ENCODE measurements at places on chromosomes 5 and 9.

DNA sequence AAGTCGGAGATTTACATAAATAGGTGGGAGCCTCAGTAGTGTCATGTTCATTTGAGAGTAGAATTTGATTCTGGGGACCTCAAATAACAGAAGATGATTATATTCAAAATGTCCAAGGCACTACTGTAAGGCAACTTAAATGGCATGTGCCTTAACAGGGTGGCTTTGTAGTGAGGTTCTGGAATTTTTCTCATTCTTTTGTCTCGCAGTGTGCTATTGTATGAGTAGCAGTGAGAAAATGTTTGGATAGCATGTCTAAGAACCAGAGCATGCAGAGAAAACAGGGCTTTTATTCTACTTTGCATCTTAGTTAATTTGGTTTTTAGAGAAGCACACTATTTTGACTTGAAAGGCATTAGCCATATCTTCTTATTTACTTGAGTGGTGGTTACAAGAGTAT, 25.0 kb downstream of the MAST4 start:
- peak; percentile 2 for DNase-seq

DNA sequence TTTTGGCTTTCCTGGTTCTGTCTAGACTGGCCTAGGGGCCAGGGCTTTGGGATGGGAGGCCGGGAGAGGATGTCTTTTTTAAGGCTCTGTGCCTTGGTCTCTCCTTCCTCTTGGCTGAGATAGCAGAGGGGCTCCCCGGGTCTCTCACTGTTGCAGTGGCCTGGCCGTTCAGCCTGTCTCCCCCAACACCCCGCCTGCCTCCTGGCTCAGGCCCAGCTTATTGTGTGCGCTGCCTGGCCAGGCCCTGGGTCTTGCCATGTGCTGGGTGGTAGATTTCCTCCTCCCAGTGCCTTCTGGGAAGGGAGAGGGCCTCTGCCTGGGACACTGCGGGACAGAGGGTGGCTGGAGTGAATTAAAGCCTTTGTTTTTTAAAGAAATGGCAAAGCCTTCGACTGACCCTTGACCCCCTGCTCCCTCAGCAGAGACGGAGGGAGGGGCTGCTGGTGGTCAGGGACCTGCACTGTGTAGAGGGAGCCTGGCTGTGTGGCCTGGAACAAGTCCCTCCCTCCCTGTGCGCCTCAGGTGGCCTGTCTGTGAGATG, 11.1 kb downstream of the FPGS start:
- DNase-seq, result no peak

DNA sequence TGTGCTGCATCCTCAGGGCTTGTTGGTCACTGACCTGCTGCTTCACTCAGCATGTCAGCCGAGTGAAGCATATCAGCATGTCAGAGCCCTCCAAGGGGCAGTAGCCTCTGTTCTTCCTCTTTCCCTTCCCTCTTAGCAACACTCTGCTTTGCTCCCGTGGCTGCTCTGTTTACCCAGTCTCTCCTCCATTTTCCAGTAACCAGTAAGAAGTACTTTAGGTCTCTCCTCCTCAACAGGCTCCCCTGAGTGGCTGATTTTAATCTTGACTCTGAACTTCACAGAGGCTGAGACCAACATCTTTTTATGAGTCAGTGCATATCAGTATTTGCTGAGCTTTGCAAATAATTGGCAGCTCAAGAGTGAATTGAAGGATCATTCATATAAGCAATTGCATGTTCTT, 18.6 kb upstream of the ADRB2 start:
- no peak for DNase-seq

- no peak for DNase-seq
These were observed 73.8 kb downstream of the LHFPL2 start for GRCh38 chr5:78574731-78575161.

DNA sequence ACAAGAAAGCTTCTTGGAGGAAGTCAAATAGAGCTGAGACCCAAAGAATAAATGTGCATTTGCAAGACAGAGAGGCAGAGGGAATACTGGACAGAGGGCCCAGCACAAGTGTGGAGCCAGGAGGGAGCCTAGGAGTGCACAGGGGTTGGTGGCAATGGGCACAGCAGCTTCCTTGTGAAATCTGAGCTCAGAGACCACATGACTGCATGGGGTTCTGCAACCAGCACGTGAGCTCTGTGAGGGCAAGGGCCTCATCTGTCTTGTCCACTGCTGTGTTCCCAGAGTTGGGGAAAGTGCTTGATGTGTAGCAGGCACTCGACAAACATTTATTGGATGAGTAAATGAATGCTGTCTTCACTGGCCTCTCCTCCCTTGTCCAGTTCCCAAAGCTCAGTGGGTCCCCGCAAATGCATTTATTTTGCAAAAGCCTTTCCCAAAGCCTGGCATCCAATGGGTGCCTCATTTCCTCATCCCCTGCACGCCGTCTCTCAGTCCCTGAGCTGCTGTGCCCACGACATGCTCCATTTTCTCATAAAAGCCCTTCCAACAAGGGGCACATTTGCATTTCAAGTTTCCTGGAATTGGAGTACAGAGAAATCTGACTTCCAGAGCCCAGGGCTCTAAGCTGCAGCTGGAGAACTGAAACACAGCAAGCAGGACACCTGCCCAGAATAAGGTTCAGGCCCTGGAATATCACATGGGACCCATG, 58.5 kb downstream of the KCNIP1 start:
- DNase-seq, result no peak

- DNase-seq, result no peak
These were observed 24.7 kb downstream of the STK10 start for GRCh38 chr5:172163346-172163745.

GRCh38 chr5:122009436-122009835, 47.7 kb downstream of the SRFBP1 start:
- no peak for DNase-seq

DNA sequence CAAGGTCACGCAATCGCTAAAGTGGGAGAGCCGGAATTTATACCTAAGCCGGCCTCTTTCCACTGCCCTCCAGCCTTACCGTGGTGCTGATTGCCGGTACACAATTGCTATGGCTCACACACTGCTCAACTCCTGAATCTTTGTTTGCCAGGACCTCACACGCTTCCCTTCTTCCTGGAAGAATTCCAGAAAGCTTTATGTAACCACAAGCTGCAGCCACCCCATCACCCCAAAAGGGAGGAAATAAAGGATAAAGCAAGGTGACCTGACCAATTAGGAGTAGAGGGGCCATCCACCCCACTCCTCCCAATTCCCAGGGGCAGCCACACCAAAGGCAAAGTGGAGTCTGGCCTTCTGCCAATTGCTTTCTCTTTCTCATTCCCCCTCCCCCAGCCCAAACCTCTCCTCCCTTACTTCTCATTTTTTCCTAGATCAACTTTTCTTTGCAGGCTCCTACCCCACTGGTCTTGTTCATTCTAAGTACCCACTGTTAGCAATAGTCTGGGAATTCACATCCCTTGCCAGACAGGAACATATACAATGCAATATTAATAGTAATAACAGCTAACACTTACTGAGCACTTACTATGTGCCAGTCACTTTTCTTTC, 18.0 kb upstream of the CDC23 start:
- peak; percentile 65 for DNase-seq

- DNase-seq, result no peak
These were observed 601.4 kb downstream of the GABRG2 start for GRCh38 chr5:162668926-162669325.

DNA sequence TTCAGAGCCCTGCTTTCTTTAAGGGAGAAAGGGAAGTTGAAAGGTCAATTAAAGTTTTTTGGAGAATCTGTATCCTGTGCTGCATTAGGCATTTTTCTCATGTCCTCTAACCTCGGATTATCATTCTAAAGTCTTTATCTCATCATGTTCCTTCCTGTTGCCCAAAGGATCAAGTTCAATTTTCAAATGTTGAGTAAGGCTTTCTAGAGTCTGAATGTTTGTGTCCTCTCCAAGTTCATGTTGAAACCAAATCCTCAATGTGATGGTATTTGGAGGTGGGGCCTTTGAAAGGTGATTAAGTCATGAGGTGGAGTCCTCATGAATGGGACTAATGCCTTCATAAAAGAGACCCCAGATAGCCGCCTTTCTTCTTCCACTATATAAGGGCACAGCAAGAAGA, 20.2 kb upstream of the TNC start:
- DNase-seq, result no peak

DNA sequence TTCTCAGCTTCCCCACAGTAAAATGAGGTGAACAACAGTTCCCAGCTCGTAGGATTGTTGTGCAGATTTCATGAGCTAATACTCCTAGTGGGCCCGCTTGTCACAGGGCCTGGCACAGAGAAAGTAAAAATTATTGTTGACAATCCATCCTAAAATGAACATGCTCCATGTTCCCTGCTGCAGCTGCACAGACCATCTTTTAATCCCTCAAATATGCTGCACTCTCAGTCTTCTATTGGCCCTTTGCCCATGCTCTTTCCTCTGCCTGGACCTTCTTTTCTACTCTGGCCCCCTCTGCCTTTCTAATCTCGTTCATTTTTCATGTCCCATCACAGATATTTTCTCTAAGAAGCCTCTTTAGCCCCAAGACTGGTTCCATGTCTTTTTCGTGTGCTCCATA, 117.7 kb upstream of the NR3C1 start:
- DNase-seq, result no peak

DNA sequence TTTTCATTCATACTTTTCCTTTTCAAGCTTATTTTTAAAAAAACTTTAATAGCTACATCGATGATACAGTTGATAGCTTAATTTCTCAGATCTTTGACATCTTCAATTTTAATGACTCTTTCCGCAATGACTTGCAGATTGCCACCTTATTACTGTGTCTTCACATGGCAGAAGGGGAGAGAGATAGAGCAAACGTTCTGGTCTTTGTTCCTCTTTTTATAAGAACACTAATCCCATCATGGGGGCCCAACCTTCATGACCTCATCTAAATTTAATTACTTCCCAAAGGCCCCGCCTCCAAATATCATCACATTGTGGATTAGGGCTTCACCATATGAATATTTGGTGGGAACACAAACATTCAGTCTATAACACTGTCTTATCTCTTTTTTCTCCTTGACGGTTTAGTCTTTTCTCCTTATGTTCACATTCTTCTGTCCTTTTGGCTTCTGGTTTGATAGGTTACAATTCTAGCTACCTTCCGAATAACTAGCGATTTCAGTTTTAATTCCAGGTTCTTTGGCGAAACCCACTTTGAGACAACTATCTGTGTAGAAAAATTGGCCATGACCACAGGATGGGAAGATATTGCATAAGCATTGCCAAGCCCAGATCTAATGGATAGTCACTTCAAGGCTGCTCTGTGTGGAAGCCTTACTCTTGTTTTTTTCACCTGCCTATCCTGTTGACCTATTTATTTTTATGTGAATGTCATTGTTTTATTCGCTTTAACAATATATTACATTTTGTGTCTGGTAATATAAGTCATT, 5.0 kb downstream of the ZNF189 start:
- no peak for DNase-seq

DNA sequence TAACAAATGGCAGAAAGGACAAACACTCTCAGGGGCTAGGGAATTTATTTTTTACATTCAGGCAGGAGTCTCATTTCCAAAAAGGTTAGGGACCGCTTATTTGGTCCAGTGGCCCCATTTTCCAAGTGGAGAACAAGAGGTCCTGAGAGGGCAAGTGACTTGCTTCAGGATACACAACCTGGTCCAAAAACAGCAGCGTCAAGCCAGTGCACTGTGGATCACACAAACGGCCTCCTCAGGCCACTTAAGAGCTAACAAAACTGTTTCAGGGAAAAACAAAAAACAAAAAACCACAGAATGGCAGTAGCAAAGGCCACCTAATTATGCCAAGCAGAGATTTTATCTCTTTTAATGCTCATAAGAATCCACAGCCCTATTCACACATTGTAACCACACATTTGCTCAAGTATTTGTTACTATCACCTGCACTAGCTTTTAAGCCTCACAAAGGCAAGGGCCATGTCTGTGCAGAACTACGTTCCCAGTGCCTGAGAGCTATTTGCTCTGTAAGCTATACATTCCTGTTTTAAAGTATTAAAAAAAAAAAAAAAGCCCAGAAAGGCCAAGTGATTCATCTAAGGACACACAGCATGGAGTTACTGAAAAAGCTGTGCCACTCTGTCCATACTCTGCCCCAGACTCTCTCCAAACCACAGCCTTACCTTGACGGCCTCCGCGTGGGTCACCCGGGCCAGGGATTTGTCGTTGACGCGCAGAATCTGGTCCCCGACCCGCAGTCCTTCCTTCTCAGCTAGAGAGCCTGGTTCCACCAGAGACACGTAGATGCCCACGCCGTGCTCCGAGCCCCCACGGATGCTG, 1.5 kb downstream of the WHRN start:
- no peak for DNase-seq

DNA sequence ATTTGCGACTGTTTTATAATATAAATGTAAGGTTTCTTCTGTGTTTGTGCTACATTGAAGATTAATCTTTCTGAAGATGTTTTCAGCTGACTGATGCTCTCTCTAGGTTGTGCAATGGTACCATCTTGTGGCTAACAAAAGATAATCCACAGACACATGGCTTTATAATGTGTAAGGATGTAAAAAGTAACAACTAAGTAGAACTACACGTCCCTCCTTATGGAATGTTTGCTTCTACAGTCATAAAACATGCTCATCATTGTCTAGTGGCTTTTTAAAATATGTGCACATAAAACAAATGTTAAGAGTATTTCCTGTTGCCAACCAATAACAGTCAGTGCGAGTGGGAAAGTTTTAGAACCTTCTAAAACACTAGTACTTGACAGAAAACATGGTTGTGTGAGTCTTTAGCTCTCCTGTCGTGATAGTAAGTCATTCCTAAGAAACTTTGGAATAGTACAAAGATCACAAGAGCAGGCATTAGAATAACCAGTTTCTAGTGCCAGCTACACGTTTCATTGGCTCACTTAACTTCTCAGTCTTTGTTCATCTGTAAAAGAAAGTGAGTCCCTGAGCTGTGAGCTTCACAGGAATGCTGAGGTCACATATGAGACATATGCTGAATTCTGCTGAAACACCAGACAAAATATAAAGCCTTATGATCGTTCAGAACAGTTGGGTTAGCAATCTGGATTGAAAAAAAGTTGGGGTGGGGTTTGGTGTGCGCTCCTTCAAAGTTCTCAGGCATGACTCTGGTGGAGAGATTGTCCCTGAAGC, 75.7 kb upstream of the GLIS3 start:
- DNase-seq, result no peak

DNA sequence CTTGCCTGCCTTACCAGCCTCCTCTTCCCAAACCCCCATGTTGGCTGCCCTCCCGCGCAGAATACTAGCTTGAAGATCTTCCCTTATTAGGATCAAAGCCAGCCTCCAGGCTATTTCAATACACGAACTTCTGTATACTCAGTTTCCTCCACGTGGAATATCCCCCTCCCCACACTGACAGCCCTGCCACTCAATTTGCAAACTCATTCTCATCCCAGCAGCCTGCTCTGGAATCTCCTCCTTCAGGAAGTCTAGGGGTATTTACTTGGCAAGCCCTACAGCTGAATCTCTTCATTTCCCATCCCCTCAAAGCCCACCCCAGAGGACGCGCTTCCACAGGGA, 157.0 kb upstream of the SMIM23 start:
- DNase-seq, result no peak

All from SJSA1 (cell line).